ENCODE measurements at places on chromosomes 1 and 21.
A peak's percentile ranks its signal among the peaks of the same experiment; 100 is the strongest.

DNA sequence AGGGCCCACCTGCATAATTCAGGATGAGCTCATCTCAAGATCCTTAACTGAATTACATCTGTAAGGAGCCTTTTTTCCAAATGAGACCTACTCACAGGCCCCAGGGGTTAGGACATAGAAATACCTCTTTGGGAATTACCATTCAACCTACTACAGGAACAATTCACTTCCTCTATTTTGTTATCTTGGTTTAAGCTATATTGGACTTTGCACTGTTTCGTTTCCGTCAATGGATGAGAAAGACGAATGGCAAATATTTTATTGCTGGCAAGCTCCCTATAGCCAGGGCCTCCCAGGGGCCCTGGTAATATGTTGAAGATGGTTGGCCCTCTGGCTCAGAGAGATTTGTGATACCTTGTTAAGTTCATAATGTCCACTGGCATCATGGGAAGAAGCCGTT is 384.2 kb upstream of the DUSP10 start:
- no peak for DNase-seq

- no peak for DNase-seq
These were observed 1.6 kb upstream of the DYRK3 start for GRCh38 chr1:206633708-206634121.

- no peak for DNase-seq
These were observed 479.0 kb downstream of the SIPA1L2 start for GRCh38 chr1:232150770-232151548.

DNA sequence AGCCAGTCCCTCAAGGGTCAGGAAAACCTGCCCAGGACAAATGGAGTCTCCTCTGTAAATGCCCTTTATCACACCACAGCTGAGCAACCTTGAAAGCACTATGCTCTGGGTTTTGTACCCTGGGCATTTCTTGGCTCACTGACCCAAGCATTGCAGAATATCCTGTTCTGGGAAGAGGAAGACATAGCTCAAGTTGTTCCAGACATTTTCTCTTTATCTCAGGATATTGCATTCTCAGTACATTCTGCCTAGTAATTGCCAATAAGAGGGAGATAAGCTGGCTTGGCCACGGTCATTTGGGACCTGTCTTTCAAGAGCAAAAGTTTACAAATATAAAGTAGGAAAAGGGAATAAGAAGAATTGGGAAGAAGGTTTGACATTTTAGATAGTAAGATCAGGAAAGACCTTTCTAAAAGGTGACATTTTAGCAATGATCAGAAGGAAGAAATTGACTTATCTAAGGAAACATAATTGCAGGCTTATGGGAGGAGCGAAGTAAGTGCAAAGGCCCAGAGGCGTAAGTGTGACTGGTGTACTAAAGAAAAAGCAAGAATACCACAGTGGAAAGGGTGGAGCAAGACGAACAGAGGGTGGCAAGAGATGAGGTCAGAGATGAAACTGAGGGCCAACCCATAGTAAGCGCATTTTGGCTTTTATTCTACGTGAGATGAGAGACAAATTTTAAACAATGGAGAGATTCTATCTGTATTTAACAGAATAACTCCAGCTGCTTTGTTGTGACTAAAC is 394.0 kb upstream of the CXADR start:
- DNase-seq: no peak

DNA sequence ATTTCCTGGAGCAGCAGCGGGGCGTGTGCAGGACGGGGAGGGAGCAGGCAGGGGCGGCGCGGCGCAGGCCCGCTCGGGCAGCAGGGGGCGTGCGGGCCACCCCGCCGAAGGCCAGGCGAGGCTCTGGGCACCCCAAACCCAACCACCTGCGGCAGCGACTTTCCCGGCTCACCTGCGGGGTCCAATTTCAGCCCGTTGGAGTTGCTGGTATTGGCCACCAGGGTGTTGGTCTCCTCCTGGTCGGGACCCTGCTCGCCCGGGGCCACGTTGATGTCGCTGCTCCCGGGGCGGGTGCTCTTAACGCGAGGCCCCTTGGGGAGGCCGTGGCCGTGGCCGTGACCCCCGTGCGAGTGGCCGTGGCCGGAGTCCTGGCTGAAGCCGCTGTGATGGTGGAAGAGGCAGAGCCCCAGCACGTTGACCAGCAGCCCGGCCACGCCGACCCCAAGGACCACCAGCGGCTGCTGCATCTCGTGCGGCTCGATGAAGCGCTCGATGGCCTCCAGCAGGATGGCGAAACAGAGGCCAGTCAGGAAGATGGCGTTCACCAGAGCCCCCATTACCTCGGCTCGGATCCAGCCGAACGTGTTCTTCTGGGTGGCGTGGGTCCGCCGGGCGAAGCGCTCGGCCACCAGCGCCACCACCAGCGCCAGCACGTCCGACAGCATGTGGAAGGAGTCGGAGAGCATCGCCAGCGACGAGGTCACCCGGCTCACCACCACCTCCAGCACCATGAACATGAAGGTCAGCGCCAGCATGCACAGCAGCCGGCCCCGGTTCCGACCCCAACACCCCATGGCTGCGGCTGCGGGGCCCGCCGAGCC is 932 bp downstream of the SLC30A1 start:
- DNase-seq: peak; percentile 80

DNA sequence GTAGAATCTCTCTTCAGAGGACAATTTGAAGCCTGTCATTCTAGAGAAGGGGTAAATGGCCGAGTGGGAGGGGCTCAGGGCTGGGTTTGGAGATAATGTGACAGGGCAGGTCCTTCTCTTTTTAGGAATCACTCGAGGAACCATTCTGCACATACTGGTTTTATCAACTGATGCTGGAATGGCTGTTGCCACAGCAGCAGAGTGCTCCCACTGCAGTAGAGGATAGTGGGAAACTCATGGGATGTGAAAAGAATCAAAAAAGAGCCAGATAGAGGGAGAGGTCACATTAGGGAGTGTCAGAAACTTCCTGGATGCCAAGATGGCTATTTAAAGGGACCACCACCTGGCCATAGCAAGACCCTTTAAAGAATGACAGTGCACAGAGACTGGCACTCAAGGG is 105.3 kb downstream of the NAV1 start:
- DNase-seq: no peak

GRCh38 chr1:229563241-229563640 is 4.7 kb upstream of the ABCB10 start:
- DNase-seq: no peak

GRCh38 chr1:115182012-115182715 is 92.9 kb upstream of the TSPAN2 start:
- DNase-seq: no peak

- no peak for DNase-seq
These were observed 17.5 kb downstream of the CFAP45 start for GRCh38 chr1:159882527-159882862.

DNA sequence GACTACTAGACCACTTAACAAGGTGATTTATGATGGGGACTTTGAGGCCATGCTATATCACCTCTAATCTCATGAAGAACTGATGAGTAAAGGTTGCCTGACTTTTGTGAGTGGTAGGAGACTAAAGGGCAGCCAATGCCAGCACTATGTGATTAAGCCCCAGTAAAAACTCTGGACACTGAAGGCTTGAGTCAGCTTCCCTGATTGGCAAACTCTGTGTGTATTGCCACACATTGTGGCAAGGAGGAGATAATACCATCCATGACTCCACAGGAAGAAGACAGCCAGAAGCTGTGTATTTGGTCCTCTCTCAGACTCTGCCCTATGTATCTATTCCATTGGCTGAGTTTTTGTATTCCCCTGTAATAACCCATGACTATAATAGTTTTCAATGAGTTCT is 413.3 kb upstream of the ZRANB2 start:
- DNase-seq: no peak

GRCh38 chr1:67110352-67110751 is 24.4 kb downstream of the C1orf141 start:
- DNase-seq: no peak

DNA sequence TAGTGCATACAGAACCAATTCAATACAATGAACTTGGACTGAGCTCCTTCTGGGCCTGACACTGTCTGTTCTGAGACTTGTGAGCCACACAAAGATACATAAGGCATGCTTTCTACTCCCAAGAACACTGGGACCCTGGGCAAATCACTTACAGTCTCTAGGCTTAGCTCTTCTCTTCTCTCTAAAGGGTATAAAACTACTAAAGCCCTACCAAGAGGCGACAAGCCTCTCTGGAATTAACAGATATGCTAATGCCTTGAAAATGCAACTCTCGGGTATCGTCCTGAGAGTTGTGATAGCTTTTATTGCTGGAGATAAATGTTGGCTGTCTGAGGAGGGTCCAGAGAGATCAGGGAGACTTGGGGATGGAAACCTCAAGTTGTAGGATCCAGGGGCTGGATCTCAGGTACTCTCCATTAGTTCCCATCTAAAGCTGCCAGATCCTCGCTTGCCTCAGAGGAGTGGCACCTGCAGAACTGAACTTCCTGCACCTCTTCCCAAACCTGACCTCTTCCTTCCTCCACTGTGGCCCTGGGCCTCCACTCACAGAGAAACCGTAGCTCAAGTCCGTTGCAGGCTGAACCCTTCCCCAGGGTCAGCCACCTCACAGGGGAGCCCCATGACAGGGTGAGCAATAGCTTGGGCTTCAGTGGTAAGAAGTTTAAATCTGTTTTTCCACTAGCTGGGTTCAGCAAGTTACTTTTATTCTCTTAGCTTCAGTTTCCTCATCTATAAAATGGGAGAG is 11.5 kb upstream of the CFAP45 start:
- no peak for DNase-seq

DNA sequence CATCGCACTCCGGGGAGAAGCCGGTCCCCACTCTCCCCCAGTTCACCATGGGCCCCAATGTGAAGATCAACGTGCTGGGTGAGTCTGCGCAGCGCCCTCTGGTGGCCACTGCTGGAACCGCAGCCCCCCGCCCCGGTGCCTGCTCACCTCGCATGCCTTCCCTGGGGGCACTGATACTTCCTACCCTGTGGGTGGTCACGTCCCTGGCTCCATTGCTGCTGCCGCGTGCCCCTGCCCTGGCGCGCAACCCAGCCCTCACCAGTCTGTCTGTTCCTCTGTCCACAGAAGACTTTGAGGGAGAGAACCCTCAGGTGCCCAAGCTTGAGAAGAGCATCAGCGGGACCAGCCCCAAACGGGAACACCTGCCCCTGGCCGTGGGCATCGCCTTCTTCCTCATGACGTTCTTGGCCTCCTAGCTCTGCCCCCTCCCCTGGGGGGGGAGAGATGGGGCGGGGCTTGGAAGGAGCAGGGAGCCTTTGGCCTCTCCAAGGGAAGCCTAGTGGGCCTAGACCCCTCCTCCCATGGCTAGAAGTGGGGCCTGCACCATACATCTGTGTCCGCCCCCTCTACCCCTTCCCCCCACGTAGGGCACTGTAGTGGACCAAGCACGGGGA is 7.6 kb downstream of the EFNA3 start:
- peak; percentile 88 for DNase-seq

GRCh38 chr1:203569490-203570318 is 56.9 kb upstream of the ATP2B4 start:
- DNase-seq: no peak

DNA sequence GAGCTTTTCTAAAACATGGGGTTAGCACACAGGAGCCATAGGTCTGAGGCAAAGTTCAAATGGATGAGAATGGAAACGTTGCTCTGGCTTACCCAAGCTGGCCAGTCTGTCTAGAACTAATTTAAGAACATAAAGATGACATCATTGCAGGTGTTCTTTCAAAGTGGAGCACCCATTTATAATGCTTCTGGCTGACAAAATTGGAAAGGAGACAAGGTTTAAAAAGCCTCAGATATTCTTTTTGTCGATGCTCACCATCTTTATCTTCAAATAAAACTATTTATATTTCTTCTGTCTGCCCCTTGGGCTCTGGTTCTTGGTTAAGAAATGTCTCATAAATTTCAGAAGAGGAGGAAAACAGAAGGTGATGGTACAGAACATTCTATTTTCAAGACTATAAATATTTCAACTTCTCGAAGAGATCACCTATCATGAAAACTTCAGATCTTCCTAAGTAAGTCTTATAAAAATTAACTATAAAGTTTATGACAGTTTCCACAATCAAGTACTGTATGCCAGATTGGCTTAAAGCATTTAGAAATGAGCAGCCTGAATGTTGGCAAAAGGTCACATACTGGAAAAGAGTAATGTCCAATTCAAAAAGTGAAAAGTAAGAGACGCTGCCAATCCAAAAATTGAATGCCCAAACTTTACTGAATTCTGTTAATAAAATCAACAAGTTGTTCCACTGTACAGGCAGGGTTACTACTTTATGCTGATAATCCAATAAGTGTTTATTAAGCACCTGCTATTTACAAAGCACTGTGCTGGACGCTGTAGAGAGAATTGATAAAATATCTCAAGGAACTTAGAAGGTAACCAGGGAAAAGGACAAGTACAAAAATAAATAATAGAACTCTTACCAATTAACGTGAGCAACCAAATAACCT is 92.0 kb downstream of the ETS2 start:
- DNase-seq: no peak

GRCh38 chr1:193462629-193463320 is 276.4 kb upstream of the B3GALT2 start:
- DNase-seq: no peak

DNA sequence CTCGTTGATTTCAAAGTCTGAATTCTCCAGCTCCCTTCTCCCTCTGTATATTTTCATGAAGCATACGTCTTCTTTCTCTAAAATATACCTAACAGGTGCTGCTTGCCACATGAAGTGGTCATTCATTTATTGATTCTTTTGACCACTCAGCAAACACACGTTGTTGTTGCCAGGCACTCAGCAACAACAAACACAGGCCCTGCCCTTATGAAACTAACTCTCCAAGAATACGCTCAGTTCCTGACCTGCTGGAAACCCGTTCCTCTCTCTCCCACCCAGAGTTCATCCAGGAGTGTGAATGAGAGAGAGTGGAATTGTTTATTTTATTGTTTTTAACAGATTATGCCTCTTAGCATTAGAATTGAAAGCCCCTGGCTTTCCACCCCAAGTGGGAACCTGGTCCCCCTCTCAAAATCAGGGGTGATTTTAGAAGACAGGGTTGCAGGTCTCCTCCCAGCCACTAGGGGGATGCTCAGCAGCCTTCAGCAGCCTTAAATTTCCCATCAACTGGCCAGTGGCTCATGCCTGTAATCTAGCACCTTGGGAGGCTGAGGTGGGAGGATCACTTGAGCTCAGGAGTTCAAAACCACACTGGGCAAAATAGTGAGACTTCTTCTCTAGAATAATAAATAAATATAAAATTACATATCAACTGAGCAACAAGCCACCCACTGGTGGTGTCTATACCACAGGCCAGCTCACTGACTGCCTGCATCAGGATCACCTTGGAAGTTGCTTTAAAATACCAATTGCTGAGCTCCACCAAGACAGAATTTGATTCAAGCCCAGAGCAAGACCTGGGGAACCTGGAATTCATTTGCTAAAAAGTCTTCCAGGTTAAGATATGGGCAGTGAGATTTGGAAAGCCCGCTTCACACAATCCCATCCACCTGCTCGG is 181.0 kb upstream of the KLHDC7A start:
- no peak for DNase-seq

- DNase-seq: no peak
These were observed 13.3 kb upstream of the TP53BP2 start for GRCh38 chr1:223859058-223859457.

- no peak for DNase-seq
These were observed 19.0 kb downstream of the CYB5RL start for GRCh38 chr1:54180701-54181360.

GRCh38 chr21:40386294-40386911 is 460.6 kb downstream of the DSCAM start:
- DNase-seq: no peak
